ENCODE measurements at places on chromosomes 13 and 19.

- H3K4me3 ChIP-seq: no peak overlapping the region
- peaks cover 27% of the 10 kb centered on the region for H3K27me3 ChIP-seq
- H3K4me1 ChIP-seq: no peaks in the 10 kb centered on the region
- H3K36me3 ChIP-seq: no peaks in the 10 kb centered on the region
- no peak overlapping the region for H3K27ac ChIP-seq
Measured at GRCh38 chr13:50267917-50268316, 252.7 kb downstream of the KCNRG start.

DNA sequence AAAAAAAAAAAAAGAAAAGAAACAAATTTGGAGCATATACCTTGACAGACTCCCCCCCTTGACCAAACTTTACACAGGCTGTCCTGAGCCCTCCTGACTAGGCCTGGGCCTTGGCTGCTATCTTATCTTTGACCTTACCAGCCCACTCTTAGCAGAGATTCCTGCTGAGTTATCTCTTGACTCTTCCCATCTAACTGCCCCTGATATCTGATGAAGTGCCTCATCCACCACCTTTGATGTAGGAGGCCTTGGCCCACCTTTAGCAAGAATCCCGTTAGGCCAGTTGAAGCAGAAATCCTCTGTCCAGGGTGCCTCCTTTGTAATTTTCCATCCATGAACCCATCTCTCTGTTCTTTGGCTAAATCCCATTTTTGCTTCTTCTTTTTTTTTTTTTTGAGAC, 43.6 kb downstream of the NLRP12 start:
- H3K36me3 ChIP-seq: no peaks in the 10 kb centered on the region
- peaks cover 1% of the 10 kb centered on the region for H3K4me1 ChIP-seq
- DNase-seq: no peak
- peaks cover 6% of the 10 kb centered on the region for H3K27me3 ChIP-seq

DNA sequence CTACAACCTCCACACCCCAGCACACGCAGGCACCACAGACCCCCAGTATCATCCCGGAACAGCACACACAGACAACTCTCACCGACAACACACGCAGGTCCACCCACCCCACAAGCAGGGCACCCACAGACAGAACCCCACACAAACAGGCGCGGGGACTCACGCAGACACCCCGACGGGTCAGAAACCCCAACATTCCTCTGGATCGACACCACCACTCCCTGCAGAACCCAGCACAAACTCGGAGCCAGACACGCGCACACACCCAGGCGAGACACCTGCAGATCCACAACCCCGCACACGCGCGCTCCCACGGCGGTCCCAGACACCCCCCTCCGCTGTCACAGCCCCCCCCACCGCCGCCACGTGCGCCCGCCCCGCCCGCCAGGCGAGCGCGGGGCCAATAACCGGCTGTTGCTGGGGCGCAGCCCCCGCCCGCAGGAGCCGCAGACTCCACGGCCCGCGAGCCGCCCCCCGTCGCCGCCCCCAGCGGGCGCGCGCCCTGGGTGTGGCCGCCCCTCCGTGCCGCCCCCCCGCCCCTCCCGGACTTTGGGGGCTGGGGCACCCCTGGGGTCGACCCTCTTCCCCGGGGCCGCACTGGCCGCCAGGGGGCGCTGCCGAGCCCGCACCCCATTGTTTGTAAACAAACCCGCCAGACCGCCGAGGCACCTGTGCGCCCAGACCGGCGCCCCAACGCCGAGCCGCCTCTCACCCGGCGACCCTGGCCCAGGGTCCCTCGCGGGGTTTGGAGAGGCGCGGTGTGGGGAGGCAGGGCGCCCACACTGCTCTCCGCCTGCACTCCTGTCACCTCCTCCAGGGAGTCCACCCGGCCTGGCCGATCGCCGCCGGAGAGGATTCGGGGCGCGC, 712 bp downstream of the BBC3 start:
- H3K27ac ChIP-seq: no peak overlapping the region
- DNase-seq: peak; percentile 82
- peaks cover 31% of the 10 kb centered on the region for H3K4me1 ChIP-seq
- peak overlapping the region; percentile 22 for H3K4me3 ChIP-seq
- H3K36me3 ChIP-seq: peaks cover 5% of the 10 kb centered on the region

- no peak for DNase-seq
- H3K27me3 ChIP-seq: peaks cover 49% of the 10 kb centered on the region
- H3K27ac ChIP-seq: no peak overlapping the region
- H3K36me3 ChIP-seq: no peaks in the 10 kb centered on the region
- peak overlapping the region; percentile 50 for H3K4me3 ChIP-seq
Measured at GRCh38 chr19:2303211-2303798, 4.6 kb downstream of the LINGO3 start.

- H3K4me3 ChIP-seq: no peak overlapping the region
- peak; percentile 47 for DNase-seq
- no peaks in the 10 kb centered on the region for H3K27me3 ChIP-seq
- H3K36me3 ChIP-seq: no peaks in the 10 kb centered on the region
- peak overlapping the region; percentile 12 for H3K27ac ChIP-seq
Measured at GRCh38 chr13:111216166-111216960, 101.3 kb downstream of the ARHGEF7 start.

DNA sequence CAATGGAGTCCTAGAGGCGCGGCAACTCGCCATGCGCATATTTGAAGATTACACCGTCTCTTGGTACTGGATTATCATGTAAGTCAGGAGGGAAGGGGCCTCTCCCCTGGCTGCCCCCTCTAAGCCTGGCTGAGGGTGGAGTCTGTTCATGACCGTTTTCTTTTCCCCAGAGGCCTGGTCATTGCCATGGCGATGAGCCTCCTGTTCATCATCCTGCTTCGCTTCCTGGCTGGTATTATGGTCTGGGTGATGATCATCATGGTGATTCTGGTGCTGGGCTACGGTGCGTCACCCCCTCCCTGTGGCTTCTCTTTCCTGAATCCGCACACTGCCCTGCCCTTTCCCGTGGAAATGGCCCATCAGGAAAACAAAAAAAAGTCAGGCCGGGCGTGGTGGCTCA, 6.5 kb downstream of the SLC44A2 start:
- peaks cover 28% of the 10 kb centered on the region for H3K36me3 ChIP-seq
- H3K27ac ChIP-seq: no peak overlapping the region
- no peak for DNase-seq

DNA sequence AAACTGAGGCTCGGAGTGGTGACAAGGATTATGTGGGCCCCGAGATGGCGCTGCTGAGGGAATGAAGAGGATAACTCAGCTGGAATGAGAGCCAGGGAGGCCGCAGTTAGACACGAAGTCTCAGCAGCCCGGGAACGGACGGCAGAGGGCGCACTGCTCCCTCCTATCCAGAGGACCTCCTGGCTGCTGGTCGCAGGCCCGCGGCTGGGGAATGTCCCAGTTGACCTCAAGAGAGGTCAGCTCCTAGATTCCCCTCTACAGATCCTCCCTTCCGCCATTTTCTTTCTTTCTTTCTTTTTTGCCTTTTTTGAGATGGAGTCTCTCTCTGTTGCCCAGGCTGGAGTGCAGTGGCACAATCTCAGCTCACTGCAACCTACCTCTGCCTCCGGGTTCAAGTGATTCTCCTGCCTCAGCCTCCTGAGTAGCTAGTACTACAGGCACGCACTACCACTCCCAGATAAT, 24.1 kb upstream of the ASPDH start:
- peaks cover 18% of the 10 kb centered on the region for H3K27me3 ChIP-seq
- H3K4me3 ChIP-seq: no peak overlapping the region
- H3K27ac ChIP-seq: no peak overlapping the region
- peaks cover 4% of the 10 kb centered on the region for H3K4me1 ChIP-seq
- peaks cover 2% of the 10 kb centered on the region for H3K36me3 ChIP-seq
- peak; percentile 58 for DNase-seq

DNA sequence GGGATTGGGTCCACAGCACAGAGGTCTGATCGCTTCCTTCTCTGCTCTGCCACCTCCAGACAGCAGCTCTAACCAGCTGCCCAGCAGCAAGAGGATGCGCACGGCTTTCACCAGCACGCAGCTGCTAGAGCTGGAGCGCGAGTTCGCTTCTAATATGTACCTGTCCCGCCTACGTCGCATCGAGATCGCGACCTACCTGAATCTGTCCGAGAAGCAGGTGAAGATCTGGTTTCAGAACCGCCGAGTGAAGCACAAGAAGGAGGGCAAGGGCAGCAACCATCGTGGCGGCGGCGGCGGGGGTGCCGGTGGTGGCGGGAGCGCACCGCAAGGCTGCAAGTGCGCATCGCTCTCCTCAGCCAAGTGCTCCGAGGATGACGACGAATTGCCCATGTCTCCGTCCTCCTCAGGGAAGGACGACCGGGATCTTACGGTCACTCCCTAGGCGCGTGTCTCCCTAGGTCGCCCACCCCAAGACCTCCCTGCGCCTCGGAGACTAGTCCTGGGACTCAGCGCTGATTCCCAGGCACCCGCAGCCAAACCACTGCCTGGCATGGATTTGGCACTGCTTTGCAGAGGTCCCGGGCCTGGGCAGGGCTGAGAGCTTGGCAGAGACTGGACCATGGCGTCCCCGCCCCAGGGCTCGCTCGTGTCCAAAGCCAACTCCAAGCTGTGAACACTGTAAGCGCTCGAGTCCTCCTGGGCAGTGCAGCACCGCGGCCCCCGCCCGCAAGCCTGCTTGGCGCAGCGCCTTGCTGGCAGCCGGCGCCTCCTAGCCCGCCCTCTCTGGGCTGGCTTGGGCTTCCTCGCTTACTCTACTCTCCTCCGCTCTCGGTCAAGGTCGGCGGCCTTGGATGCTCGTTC, 1.5 kb downstream of the GSX1 start:
- H3K4me3 ChIP-seq: no peak overlapping the region
- no peaks in the 10 kb centered on the region for H3K36me3 ChIP-seq
- no peak for DNase-seq
- H3K4me1 ChIP-seq: peaks cover 33% of the 10 kb centered on the region
- H3K27me3 ChIP-seq: peaks cover 86% of the 10 kb centered on the region

DNA sequence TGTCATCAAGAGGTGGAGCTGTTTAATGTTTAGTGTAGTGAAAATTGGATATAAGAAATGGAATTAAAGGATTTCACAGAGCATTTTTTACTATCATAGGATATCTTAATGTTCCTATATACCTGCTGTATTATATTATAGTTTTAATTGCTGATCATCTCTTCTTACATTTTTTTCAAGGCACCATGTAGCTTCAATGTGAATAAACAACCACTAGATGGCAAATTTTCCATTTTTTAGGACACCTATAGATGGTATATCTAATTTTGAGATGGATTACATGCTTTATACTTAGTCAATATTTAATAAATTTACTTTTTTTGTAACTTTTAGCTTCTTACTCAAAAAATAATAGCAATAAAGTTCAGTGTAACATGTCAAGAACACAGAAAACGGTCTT, 9.0 kb upstream of the ATXN8OS start:
- no peak overlapping the region for H3K4me3 ChIP-seq
- H3K27ac ChIP-seq: no peak overlapping the region
- H3K27me3 ChIP-seq: no peaks in the 10 kb centered on the region
- no peaks in the 10 kb centered on the region for H3K4me1 ChIP-seq
- H3K36me3 ChIP-seq: no peaks in the 10 kb centered on the region

GRCh38 chr13:63209330-63210017, 1793.8 kb upstream of the PCDH20 start:
- H3K4me3 ChIP-seq: no peak overlapping the region
- H3K4me1 ChIP-seq: no peaks in the 10 kb centered on the region
- no peaks in the 10 kb centered on the region for H3K36me3 ChIP-seq
- no peak overlapping the region for H3K27ac ChIP-seq

GRCh38 chr13:29486551-29486950, 108.9 kb downstream of the SLC7A1 start:
- no peak overlapping the region for H3K27ac ChIP-seq
- no peaks in the 10 kb centered on the region for H3K4me1 ChIP-seq
- no peaks in the 10 kb centered on the region for H3K36me3 ChIP-seq
- H3K4me3 ChIP-seq: no peak overlapping the region
- DNase-seq: no peak
- H3K27me3 ChIP-seq: peaks cover 4% of the 10 kb centered on the region

DNA sequence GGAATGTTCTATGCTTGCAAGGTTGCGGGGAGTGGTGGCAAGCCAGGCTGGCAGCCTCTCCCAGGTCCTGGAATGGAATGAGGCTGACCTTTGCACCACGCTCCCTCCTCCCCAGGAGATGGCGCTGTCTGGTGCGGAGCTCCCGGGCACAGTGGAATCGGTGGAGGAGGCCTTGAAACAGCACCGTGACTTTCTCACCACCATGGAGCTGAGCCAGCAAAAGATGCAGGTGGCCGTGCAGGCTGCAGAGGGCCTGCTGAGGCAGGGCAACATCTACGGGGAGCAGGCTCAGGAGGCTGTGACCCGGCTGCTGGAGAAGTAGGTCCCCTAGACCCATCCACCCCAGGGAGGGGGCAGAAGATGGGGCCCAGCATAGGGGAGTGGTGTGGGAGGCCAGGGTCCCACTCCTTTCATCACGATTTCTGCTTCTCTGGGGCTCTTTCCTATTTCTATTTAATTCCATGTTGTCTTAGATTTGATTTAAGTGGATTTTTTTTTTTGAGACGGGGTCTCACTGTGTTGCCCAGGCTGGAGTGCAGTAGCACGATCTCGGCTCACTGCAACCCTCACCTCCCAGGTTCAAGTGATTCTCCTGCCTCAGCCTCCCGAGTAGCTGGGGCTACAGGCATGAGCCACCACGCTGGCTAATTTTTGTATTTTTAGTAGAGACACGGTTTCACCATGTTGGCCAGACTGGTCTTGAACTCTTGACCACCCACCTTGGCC, 53.2 kb upstream of the SHKBP1 start:
- no peak overlapping the region for H3K4me3 ChIP-seq
- H3K27ac ChIP-seq: no peak overlapping the region
- H3K4me1 ChIP-seq: no peaks in the 10 kb centered on the region
- H3K36me3 ChIP-seq: no peaks in the 10 kb centered on the region

DNA sequence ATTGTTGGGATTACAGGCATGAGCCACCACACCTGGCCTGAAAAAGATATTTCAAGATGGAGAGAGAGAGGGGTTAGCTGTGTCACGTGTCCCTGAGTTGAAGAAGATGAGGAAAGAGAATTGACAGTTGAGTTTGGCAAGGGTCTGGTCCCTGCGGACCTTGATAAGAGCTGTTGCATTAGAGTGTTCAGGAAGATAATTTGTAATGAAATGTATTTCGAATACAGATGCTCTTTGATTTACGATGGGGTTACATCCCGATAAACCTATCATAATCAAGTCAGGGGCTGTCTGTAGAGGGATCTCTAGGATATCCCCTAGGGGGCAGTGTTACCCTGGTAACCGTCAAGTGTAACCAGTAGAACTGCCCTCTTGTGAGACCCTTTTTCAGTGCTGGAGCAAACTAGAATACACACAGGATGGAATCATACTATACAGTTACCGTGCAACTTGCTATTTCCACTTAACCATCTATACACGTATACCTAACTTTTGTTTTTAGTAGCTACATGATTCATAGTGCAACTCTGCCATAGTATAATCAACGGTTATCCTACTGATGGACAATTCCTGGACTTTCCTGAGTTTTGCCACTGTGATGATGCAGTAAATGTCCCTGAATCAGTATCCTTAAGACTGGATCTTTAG, 1.5 kb upstream of the ELOF1 start:
- peak; percentile 70 for DNase-seq
- H3K27me3 ChIP-seq: no peaks in the 10 kb centered on the region
- peak overlapping the region; percentile 55 for H3K27ac ChIP-seq
- peaks cover 11% of the 10 kb centered on the region for H3K36me3 ChIP-seq

All from activated naive CD8-positive, alpha-beta T cell treated with anti-CD3 and anti-CD28 coated beads for 36 hours (primary cell).